ENCODE measurements at places on chromosomes 7 and 10.

DNA sequence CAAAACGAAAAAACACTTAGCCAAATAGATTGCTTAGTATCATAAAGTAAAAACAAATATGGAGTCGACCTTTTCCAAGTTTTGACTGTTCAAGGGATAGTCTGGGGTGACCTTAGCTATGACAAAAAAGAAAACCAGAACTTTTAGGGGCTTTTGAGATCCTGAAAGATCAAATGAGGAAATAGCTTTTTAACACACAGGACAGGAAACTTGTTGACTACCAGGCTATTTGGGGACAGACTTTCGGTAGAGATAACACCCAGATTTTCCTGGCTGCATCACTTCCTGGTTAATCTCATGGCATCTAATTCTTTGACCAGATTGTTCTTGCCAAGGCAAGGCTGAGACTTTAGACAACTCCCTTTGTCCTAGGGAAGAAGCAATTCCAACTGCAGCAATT is 34.5 kb upstream of the EGR2 start:
- no peak for DNase-seq

DNA sequence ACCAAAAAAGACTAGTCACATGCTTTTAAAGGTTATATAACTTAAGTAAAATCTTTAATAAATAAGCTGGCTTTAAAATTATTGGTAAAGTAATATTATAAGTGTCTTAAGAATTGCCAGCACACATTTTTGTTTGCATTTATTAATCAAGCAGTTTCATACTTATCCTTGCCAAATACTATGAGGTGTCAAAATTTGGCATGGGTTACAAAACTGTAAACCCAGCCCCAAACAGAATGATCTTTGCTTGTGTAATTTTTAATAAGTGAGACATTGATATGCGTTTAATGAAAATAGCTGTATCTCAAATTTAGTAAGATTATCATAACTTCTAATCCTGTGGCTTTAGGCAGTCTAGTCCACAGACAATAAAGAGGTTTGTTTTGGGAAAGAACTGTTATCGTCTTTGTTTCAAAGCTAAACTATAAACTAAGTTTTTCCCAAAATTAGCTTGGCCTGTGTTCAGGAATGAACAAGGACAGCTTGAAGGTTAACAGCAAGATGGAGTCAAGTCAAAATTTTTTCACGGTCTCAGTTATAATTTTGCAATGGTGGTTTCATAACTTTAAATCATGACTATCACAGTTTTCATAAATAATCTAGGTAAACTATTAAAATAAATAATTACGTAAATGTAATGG is 72.8 kb downstream of the ST8SIA6 start:
- no peak for DNase-seq

DNA sequence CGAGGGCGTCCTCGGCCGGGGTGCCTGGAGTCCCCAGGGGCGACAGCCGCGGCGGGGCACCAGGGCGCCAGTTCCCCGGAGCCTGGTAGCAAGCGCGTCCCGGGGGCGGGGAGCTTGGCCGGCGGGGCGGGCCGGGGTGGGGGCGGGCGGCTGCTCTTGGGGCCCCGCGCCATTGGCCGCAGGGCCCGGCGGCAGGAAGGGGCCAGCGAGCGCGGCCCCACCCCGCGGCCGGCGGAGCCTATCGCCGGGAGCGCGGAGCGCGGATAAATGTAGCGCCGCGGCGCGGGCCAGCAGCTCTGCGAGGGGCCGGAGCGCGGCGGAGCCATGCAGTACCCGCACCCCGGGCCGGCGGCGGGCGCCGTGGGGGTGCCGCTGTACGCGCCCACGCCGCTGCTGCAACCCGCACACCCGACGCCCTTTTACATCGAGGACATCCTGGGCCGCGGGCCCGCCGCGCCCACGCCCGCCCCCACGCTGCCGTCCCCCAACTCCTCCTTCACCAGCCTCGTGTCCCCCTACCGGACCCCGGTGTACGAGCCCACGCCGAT is at the start of gene HHEX:
HHEX (plus strand) TSS at position 293 of the 548 bp plus-strand sequence; CDS start at position 325, 32 bp downstream.
- DNase-seq: peak; percentile 62

DNA sequence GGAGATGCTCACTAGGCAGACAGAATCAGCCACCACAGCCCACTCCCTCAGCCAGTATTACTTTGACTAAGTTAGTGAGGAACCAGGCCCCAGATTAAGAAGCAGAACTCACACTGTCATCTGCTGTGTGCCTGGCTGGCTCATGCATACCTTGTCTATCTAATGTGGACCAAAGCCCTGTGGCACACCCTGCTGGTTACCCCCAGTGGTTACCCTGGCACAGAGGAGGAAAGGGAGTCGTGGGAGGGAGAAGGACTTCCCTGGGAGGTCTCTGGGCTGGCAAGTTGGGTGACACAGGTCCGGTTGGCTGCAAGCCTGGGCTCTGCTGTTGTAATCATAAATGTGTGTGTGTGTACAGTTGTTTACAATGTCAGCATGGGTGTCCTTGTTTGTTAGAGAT is 7.5 kb upstream of the SH2D4B start:
- no peak for DNase-seq

GRCh38 chr7:10216462-10216861 is 757.2 kb upstream of the PHF14 start:
- no peak for DNase-seq

DNA sequence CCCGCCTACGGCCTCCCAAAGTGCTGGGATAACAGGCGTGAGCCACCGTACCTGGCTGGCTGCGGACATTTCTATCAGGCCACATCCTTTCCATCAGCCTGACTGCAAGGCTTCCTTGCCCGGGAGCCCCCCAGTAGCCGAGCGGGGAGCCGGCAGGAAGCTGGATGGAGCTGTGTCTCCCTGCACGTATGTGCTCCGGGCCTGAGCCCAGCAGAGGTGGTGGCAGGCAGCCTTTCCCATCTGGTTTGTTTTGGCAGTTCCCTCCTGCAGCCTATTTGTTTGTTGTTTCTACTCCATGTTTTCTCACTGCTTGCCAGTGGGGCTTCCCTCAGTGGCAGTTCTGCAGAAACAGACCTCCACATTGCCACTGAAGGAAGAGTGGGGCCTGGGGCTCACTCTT is 5.4 kb downstream of the POP7 start:
- DNase-seq: peak; percentile 38

DNA sequence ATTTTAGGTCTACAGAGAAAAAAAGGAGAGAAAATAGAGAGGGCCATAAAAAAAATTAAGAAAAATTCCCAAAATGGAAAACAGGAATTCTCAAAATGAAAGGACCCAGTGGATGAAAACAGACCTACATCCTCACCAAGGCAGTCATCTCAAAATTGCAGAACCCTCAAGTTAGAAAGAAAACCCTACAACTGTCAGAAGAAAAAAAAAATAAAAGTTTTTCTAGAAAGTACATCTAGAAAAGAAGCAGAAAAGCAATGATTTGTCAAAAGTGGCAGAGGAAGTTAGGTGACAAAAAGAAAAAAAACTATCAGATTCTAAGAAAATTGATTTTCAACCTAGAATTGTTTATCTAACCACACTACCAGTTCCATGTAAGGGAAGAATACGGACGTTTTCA is 167.6 kb upstream of the LRGUK start:
- DNase-seq: no peak

GRCh38 chr7:114414156-114415063 is at the start of gene FOXP2:
FOXP2 (plus strand) TSS chr7:114414815; CDS start chr7:114426512, 11,697 bp downstream.
- peak; percentile 85 for DNase-seq

GRCh38 chr7:106744563-106745091 is 83.7 kb upstream of the CCDC71L start:
- DNase-seq: no peak

All from muscle of back (tissue), 13 donors.